CD4-positive, alpha-beta T cell (primary cell): ENCODE measurements at places on chromosomes 3 and 15.

DNA sequence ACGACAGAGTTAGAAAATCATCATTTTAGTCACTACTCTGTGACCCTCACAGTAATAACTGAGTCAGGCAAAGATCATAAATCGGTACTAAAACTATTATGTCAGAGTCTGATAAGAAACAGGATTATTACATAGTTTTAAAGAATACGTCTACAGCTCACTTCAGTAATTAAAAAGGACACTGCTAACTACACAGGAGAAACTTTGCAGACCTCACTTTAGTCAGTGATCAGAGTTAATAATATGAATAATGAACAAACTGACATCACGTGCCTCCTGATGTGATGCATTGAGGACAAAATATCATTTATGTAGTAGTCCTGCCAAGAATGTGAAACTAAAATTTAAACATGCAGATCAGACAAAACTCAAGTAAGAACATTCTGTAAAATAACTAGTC, 162.2 kb downstream of the PCCB start:
- DNase-seq: no peak

DNA sequence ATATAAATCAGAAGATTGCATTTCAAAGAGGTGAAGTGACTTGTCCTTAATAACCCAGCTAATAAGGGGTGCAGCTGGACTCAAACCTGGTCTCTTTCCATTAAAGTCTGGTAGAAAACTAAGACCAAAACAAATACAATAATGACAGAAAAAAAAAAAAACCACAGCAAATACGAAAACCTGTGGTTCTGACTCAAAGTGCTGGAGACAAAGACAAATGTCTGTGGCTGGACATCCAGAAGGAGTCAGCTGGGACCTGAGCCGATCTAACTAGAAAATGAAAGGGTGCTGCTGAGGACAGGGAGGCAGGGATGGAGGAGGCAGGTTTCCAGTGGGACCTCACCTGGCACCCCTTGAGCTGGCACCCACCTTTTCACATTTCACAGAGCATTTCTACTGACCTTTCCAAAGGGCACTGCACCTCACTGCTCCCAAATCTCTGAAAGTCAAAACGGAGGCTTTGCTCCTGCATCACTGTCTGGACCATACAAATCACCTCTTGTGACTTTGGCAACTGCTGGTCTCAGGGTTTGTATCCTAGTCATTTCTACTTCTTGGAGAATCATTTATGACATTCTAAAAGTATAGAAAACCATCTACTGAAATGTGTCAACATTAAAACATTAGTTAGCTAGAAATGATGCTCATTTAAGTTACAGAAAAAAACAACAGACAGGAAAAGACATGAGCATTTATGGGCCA, 61.7 kb downstream of the CCNL1 start:
- DNase-seq: no peak

DNA sequence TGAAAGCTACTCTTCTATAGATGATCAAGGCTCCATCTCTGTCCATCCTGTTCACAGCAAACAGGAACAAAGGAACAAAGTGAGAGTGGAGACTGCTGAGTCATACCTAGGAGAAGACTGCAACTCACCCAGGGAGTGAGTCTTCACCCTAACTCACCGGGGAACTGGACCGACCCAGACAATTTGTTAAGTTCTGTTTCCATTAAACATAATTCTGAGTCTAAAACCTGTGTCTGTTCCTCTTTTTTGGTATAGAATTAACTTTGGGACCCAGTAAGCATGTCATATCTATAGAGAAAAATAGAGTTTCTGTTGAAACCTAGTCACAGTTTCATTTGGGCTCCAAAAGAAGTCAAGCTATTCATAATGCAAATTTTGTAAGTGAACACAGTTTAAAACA, 21.6 kb downstream of the CCDC80 start:
- DNase-seq: no peak

- DNase-seq: no peak
Observed at GRCh38 chr3:141384575-141384974, 16.3 kb downstream of the ZBTB38 start.

DNA sequence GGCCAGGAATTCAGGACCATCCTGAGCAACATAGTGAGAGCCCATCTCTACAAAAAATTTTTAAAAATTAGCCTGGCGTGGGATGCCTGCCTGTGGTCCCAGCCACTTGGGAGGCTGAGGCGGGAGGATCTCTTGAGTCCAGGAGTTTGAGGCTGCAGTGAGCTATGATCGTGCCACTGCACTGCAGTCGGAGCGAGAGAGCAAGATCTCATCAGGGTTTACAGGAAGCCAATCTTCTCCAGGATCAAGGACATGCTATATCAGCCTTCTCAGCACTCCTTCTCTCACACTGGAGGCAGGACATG, 451 bp upstream of the STOML1 start:
- DNase-seq: no peak

DNA sequence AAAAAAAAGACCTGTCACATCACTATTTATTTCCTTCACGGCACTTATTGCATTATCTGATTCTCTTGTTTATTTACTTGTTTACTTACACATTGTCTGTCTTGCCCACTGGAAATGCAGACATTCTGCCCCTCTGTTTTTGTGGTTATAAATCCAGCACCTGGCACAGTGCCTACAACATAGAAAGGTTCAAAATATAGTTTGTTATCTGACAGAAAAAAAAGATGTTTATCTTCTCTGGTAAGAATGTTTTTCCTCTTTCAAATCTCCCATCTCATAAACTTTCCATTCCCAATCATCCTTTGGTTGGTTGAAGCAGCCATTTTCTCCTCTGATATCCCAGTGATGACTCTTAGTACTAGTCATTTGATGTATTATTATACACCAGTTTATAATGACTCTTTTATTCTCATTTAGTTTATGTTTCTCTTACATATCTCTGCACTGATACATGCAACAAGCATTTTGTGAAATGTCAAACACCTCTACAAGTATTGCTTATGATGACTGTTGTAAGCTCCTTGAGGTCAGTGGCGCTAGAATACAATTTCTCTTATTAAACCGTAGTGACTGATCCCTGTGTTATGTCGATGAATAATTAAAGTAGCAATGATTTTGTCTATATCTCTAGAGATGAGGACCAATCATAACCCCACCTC, 398.4 kb upstream of the TBL1XR1 start:
- no peak for DNase-seq

GRCh38 chr3:134085034-134085775, 55.5 kb upstream of the SLCO2A1 start:
- no peak for DNase-seq

DNA sequence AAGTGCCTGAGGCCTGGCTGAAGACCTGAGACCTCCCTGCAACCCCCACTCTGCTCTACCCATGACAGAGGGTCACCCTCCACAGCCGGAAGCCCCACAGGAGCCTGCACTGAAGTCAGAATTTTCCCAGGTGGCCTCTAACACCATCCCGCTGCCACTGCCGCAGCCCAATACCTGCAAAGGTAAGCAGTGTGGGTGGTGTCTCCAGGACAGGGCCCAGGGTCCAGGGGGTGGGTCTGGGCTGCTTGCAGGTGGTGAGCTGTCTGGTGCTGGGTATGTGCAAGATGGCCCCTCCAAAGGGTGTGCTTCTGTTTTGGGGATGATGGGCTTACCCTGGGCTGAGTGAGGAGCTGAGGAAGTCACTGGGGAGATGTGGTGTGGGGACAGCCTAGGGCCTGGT, 69.9 kb downstream of the FBLN2 start:
- DNase-seq: no peak
